ENCODE measurements at places on chromosomes 5 and 9.

DNA sequence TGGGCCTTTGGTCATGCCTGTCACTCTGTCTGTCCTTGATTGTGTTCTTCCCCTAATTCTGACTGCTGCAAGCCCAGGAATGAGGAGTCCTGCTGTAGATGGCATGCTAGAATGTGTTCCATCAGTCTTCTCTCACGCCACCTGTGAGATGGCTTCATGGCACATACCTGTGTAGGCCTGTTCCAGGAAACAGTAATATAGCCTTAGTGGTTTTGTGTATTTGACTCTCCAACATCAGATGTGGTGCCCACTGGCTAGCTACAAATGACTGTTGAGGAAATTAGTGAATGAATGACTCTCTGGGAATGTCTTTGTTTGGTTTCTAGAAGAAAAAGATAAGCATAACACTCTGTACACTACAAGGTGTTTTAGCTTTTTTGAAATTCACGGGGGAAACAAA, 367.5 kb downstream of the KDM4C start:
- no peak for DNase-seq

DNA sequence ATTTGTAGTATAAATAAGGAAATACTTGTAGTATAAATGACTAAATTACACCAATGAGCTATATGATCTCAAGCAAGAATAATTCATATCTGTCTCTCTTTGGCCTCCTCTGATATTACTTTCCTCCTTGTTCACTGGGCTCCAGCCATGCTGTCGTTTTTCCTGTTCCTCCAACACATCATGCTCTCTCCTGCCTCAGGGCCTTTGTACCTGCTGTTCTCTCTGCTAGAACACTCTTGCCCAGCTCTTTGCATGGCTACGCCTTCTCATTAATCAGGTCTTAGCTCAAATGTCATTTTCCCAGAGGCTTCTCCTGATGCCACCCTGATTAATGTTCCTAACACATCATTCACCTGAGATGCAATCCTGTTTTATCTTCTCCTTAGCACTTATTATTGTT, 2.5 kb upstream of the ZNF346 start:
- no peak for DNase-seq

- DNase-seq = no peak
These were observed 162.1 kb downstream of the ARL15 start for GRCh38 chr5:54148067-54148845.

DNA sequence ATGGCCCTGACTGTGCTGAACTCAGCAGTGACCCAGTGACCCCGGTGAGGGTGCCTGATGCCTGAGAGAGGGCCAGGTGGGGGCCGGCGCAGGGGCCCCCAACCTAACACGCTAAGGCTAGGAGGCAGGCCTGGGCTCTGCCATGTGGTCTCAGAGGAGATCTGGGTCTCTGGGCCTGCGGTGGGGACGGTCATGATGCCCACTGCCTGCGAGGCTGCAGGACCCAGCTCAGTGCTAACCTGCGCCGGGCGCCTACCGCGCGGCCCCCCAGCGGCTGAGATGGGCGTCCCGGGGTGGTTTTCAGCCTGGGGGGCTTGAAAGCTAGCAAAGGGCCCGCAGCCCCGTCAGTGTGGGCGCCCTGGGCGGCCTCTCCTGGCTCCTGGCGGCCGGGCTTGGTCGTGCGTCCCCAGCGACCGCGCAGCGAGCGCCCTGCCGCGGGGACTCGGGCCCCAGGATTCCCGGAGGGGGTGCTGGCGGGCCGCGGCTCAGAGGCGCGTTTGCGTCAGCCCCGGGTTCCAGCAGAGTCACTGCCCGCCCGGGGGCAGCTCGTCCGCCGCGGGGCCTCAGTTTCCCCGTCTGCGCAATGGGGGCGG, 2.5 kb downstream of the EGFL7 start:
- peak; percentile 33 for DNase-seq

DNA sequence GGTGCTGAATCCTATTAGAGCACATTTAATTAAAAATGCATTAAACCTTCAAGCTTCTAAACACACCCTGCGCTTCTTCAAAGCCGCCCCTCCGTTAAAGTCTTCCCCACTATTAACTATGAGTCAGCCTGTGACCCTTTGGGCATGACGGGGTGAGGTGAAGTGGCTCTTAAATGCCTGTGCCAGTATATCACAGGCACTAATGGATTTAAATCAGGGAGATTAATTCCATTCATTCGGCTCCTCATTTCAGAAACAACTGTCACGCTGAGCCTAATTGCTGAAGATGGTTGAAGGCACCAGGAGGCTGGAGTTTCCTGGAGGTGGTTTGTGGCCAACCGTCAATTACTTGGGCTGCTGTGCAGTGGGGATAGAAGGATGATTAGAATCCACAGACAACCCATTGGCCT, 192.6 kb upstream of the MSX2 start:
- DNase-seq = no peak

DNA sequence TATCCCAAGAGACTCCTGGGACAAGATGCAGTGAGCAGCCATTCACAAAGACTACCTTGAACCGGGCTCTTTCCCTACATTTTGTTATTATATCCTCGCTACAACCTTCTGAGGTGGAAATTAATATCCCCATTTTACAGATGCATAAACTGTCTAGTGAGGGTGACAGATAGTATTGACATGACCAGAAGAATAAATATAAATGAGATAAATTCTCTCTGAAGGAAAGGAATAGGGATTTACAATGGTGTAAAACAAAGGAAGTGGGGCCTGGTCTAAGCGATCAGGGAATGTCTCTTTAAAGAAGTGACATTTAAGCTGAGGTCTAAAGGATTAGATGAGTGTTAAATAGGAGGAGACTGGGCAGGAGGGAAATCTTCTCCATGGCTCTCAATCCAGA, 43.5 kb upstream of the KCNMB1 start:
- DNase-seq = no peak

- no peak for DNase-seq
These were observed 13.0 kb downstream of the TNC start for GRCh38 chr9:115104908-115105307.

DNA sequence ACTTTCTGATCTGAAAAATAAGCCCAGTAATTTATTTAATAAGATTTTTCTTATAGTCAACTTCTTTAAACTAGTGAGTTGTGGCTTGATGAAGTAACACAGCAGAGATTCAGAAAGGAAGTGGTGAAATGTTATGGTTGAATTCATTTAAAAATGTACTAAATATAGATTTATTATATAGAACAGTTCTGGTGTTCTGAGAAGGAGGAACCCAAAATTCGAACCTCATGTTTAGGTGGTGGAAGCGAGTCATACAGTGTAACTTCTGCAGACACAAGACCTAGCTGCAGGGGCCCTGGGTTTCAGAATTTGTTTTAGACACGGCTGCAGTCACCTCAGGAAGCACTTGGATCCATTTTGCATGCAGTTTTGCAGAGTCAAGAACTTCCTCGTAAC, 188.2 kb downstream of the TRIO start:
- DNase-seq = no peak

DNA sequence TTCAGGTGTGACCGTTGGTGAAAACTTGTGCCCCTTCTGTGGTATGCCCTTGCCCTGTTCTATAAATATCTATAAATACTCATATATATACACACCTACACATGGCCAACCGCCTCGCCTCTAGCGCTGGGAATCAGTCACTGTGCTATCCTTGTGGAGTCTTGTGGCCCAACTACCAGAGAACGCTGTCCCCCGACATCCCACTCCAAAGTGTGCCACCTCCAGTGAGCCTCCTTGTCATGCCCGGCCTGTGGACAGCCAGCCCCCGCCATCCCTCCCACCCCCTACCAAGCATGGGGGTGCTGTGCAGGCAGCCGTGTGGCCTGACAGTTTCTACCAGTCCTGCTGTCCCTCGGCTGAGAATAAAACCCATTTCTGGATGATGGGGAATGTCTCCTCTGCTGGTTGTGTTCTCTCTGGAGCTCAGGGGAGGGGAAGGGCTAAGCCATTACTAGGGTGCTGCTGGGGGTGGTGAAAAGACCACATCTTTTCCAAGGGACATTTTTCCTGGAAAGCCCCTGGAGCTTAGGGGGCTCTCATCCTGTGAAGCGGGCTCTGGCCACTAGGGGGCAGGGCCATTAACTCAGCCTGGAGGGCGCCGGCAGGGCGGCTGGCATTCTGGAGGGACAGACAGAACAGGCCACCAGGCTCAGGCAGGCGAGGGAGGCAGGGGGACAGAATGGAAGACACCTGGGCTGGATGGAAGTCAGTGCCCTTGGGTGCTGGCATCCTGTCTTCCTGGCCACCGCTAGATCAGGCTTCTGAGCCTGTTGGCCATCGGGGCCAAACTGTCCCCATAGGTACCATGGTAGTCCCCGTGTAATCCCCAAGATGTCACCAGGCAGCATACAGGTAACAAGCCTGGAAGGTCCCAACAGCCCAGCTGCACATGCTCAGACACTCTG, 20.7 kb downstream of the GOLGA2 start:
- DNase-seq = peak; percentile 55

GRCh38 chr5:96226941-96227552, 206.0 kb downstream of the PCSK1 start:
- DNase-seq = no peak
